ENCODE measurements at places on chromosomes 13 and 19.

DNA sequence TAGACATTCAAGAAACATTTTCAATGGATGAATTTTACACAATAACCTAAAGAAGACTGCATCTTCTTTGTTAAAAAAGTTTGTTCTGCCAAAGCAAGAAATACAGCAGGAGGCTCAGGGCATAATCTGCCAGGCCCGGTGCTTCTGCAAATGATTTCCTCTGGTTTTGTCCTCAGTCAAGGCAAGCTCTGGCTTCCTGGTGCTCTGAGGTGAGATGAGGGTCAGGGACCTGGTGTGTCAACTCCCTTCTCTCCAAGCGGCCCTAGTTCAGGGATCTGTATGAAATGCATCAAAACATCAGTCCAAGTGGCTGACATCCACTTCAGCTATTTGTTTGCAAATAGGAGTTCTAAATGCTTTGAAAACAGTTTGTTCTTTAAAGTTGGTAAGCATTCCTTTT lies 31.6 kb downstream of the LACC1 start:
- DNase-seq, result no peak

DNA sequence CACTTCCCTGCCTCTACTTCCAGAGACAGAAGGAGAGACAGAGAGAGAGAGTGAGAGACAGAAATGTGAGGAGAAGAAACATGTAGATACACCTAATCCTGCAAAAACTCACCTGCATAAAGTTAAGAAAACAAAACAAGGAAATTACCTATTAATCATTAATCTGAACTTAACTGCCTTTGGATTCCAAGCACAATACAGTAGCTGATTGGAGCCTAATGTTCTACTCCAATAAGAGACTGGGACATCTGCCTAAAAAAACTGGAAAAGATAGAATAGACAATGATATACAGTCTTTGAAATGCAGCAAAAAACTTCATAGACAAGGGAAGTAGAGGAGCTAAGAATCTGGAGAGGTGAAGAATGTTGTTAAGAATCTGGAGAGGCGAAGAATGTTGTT lies 910.2 kb upstream of the SLC10A2 start:
- DNase-seq, result no peak

- no peak for DNase-seq
Measured at GRCh38 chr19:29526730-29527499, 1.1 kb downstream of the VSTM2B start.

DNA sequence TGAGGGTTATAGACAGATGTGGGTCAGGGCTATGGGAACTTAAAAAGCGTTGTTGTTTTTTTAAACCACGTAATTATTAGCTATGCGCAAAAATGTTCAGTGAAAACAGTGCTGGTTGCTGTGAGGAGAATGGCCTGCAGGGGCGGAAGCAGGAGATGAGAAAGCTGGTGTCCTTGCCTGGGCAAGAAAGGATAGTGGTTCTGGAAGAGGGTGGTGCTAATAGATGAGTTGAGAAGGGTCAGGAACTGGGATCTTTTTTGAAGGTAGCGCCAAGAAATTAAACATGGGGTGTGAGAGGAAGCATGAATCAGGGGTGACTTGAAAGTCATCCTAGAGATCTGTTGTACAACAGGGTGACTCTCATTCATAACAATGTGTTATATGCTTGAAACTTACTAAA lies 4.8 kb upstream of the SMG9 start:
- DNase-seq, result no peak

- no peak for DNase-seq
Measured at GRCh38 chr13:42168496-42168895, 103.5 kb upstream of the AKAP11 start.

DNA sequence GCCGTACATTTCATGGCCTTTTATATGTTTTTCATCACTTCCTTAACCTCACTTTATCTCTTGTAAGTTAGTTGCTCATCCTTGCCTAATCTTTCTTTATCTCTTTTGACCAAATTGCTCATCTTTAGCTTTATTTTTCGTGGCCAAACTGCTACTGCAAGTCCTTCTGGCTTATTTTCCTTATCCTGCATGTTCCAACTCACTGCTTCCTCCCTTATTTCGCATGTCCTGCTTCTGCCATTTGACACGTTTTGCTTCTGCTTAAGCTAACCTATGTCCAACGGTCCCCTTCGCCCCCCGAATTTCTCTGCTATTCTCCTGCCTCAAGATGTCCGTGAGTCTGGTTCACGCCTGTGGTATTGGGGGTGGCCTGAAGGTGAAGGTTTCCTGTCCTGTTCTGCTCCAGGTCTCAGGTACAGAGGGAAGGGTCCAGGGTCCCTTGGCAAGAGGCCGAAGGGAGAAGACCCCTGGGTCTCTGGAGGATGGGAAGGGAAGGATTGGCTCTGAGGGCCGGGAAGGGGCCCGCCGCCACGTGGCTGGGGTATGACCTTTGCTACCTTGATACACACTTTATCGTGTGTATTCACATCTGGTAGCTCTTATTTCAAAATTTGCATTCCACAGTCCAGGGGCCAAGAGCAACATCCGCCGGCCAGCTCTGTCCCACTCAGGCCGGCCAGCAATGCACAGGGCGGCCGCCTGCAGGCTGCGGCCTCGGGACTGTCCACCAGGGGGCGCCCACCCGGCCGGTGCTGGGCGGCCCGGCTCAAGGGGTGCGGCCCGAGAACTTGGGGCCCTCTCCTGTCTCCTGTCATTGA lies 2.9 kb upstream of the C19orf85 start:
- DNase-seq, result no peak

DNA sequence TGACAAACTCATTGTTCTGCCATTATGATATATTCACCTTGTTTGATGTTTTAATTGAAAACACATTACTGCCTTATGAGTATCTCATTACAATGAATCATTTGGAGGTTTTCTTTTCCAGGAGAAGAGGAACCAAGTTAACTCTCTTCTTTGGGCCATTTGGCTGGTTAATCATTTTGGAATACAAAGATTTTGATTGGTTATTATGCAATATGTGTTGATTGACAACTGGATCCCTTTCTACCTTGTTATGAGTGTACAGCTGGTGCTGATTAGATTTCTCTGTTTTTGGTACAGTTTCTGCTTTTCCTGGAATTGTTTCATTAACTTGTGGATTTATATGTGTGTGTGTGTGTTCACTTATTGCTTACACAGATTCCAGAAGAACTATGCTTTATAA lies 49.2 kb upstream of the RGCC start:
- DNase-seq, result no peak

- DNase-seq, result peak; percentile 97
Measured at GRCh38 chr19:11694533-11695439, 44.0 kb downstream of the ZNF823 start.

DNA sequence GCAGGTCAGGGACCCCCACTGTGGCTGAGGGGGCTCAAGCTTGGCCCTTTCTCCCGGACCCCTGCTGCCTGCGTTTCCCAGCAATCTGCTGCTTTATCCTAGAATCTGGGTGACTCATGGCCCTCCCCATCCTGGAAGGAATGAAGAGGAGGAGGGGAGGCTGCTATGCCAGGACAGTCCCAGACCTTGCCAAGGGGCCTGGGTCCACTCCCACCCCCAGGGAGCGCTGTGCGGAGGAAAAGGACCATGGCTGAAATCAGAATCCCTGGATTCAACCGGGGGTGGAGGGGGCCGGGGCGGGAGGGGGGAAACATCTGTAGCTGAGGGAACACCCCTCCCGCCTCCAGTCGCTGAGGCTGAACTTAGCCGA lies 20.5 kb downstream of the ZNF114 start:
- peak; percentile 50 for DNase-seq

GRCh38 chr13:26953291-26953690 lies 192.7 kb upstream of the GPR12 start:
- no peak for DNase-seq

GRCh38 chr13:44313674-44314073 lies 60.0 kb upstream of the SERP2 start:
- no peak for DNase-seq

GRCh38 chr13:28817204-28817603 lies 2.9 kb upstream of the MTUS2 start:
- DNase-seq, result no peak

DNA sequence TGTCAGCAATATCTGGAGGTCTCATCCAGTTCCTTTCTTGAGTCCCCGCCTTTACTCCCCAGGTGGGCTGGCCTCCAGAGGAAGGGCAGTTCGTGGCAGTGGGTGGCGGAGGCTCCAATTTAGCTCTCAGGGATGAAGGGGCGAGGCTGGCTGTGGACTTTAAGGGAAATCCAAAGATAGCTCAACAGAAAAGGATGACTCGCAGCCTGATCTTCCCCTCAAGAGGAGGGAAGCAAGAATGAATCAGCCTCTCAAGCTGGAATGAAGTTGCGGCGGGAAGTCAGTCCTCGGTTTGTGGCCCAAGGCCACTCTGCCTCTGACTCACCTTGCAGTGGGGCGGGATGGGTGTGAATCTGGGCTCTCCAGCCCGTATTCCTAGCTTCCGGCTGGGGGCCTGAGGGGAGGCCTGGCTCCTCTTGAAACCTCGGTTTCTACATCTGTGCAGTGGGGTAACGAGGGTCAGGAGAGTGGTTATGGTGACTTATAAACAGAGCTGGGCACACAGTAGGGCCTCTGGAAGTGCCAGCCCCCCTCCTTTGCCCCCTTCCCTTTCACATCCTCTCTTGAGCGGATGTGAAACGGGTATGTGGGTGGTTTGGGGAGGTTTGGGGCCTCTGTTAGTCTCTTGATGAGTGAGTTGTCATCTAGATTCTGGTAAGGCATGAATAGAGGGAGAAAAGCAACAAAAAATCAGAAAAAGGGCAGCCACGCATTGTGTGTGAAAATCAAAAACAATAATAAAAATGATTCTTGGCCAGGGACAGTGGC lies 10.5 kb upstream of the SMG9 start:
- DNase-seq, result peak; percentile 71

GRCh38 chr13:21733475-21734263 lies 62.8 kb downstream of the FGF9 start:
- DNase-seq, result no peak

DNA sequence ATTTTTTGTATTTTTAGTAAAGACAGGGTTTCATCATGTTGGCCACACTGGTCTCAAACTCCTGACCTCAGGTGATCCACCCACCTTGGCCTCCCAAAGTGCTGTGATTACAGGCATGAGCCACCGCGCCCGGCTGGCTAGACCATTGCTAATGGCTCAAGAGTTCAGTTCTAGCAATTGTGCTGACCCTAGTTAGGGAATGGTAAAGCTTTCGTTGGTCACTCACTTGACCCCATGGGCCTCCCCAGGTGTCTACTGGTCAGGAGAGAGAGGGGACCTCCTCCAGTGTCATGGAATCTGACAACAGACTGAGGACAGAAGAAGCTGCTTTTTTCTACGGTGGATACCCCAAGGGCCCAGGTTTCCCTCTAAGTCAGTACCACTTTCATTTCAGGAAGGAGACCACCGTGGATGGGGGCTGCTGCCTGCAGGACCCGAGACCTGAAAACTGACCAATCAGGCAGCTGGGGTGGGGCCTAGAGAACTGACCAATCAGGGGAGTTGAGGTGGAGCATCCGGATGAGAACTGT lies 575 bp upstream of the ZNF556 start:
- DNase-seq, result no peak

- DNase-seq, result no peak
Measured at GRCh38 chr13:57546942-57547341, 84.6 kb upstream of the PCDH17 start.

DNA sequence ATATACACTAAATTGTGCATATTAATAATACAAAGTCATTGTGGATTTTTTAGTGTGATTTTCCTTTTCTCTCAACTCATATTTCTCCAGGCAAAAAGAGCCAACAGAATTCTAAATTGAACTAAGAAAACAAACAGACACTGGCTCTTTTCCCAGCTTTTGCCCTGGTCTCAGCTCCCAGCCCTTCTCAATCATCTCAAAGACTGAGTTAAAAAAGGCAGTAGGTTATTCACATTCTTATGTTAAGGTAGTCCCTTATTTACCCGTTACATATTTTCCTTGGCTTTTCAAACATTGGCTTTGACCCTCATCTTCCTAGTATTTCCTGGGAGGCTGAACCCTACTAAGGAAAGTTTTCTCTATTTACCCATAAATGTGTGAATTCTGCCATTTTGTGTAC lies 753.6 kb downstream of the LIG4 start:
- no peak for DNase-seq

DNA sequence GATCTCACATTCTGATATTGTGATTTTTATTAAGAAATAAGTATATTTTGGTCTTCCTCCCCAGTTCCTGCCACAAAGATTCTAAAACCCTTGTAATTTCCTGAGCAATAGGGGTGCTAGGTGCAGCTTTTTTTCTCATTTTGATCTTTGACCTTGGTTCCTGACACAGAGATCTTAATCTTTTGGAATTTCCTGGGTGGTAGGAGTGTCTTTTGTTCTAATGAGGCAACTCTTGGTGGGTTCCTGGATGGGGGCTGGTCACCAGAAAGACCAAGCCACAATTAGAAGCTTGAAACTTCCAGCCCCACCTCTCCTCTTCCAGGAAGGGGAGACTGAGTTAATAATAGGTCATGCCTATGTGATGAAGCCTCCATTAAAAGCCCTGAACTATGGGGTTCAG lies 334.6 kb downstream of the FOXO1 start:
- no peak for DNase-seq

GRCh38 chr19:18697680-18698079 lies 14.2 kb downstream of the CRTC1 start:
- DNase-seq, result no peak

DNA sequence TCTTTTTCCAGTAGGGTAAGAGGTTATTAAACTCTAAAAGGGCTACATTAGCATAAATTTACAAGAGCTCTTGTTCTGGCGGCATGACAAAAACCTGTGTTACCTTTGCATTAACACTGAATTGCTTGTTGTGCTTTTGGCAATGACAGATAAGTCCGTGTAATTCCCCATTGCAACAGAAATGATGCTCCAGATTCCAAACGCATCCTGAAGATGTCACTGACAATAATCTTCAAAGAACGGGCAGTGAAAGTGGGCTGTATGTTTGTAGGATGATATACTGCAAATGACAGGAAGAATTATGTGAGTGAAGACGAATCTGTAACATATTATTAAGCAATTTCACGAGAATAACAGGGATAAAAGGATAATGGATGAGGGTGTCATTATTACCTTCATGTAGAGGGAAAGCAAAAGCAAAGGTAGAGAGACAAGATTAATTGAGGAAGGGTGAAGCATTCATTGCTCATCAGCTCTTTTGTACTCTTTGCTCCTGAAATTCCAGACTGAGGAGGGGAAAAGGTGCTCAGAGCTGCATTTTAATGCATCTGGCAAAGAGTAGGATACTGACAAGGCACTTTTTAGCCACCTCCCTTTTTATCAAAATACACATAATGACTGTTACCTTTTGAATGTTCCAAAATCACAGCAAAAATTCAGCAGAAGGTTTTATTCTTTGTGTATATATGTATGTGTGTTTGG lies 38.5 kb upstream of the MAB21L1 start:
- DNase-seq, result no peak

- peak; percentile 69 for DNase-seq
Measured at GRCh38 chr19:35267353-35267817, 1.4 kb upstream of the USF2 start.

GRCh38 chr13:110624766-110625756 lies 9.7 kb downstream of the NAXD start:
- peak; percentile 20 for DNase-seq

GRCh38 chr13:38636761-38637160 lies 50.1 kb upstream of the FREM2 start:
- no peak for DNase-seq

- peak; percentile 68 for DNase-seq
Measured at GRCh38 chr13:99103536-99103935, 97.1 kb upstream of the UBAC2 start.

- DNase-seq, result no peak
Measured at GRCh38 chr13:112619730-112620631, 32.0 kb upstream of the TUBGCP3 start.

GRCh38 chr19:18799389-18799970 lies 8.4 kb upstream of the COMP start:
- DNase-seq, result no peak

GRCh38 chr13:73169971-73170370 lies 111.2 kb downstream of the KLF5 start:
- no peak for DNase-seq

All from left hindlimb (tissue), 1 donor.